T-helper 2 cell treated with Interferon-gamma antibody and Interleukin-4, amounts not matched to agents 5 μg/mL and 100 μg/mL, for 36 hours (primary cell): ENCODE measurements at places on chromosomes 2 and 18.

DNA sequence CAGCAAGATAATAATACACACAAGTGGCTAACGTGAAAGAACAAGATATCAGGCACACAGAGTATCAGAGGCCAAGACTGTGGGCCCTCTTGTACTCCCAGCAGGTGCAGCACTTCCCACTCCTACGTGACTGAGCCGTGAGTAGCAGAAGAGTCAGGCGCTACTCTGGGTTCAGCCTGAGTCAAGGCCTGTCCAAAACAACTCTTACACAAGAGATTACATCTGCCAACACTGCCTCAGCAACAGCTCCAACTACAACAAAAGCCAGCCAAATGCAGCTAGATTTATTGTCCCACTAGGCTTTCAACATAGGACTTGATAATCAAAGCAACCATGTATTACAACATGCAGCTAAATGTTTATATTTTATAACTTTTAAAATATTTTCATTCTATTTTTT, 56.2 kb downstream of the ITSN2 start:
- DNase-seq, result no peak

DNA sequence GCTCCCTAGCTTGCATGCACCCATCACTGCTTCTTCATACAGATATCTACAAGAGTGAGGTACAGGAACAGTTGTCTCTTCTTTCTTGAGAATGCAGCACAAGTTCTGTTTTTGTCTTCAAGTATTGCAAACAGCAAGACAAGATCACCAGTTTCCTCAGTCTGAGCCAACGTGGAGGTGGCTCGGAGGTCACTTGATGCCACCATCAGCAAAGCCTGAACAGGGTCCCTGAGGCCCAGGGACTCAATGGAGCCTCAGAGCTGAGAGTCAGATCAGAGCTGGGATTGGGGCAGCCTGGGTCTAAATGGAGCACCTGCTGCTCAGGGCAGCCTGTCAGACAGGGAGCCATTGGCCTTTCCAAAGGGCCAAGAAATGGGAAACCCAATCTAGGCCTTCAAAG, 290.7 kb upstream of the ID2 start:
- DNase-seq, result no peak

GRCh38 chr2:23568626-23569190, 183.7 kb downstream of the KLHL29 start:
- DNase-seq, result no peak

- no peak for DNase-seq
Observed at GRCh38 chr2:158686210-158686691, 108.9 kb upstream of the DAPL1 start.

DNA sequence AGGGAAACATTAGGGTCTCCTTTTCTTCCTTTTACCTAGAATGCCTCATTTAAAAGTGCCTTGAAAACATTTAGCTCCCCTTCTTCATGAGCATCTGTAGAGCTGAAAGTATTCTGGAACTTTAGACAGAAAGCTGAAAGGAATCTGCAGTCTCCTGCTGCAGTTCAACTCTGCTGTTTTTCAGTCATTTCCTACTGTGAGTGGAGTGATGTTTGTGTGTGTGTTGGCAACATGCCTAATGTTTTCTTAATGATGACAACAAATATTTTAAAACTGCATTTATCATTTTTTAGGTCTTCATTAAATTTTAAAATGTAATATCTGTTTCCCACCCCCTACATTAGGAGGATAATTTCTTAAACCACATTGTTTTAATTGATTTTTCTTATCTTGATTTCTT, 66.6 kb downstream of the TWSG1 start:
- no peak for DNase-seq

DNA sequence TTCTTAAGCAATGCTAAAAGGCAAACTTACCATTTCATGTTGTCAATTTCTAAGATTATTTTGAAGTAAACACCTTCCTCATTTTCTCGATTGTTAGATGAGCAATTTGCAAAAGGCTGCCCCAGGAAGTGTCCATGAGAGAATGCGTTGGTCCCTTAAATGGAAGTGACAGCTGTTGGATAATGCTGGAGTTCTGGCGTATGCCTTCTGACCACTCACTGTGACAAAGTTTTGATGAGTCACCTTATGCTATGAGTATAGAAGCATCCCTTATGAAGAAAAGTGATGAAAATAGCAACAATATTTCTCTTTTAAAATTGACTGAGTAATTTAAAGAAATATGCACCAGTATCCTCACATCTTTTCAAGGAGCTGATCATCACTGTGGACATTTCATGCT, 1497.5 kb downstream of the DPP10 start:
- DNase-seq, result no peak

- no peak for DNase-seq
Observed at GRCh38 chr2:157902692-157903091, 26.6 kb upstream of the ACVR1 start.
